ENCODE measurements at places on chromosomes 1 and 21. TPM values are rescaled to one million over a fixed set of nuclear protein-coding genes. Genes with fewer than 3 reads are reported as not detected.

The SPRR4 gene
- polyA plus RNA-seq, result not detected

The NUCKS1 gene
- 47.6 TPM for polyA plus RNA-seq

The ATP1A2 gene
- 15.3 TPM for polyA plus RNA-seq

The RAP1GAP gene
- 4.9 TPM for polyA plus RNA-seq

The DBT gene
- 5.4 TPM for polyA plus RNA-seq

All from aorta (tissue), 5 donors.